Upper lobe of right lung (tissue), 1 donor: ENCODE measurements at places on chromosomes 6 and 20.

- H3K36me3 ChIP-seq, result peaks cover 16% of the 10 kb centered on the region
- no peak overlapping the region for H3K4me3 ChIP-seq
- no peak overlapping the region for H3K27ac ChIP-seq
- no peaks in the 10 kb centered on the region for H3K4me1 ChIP-seq
These were observed 63.7 kb downstream of the RNGTT start for GRCh38 chr6:88899569-88900316.

GRCh38 chr20:31633339-31633914 is 4.3 kb upstream of the COX4I2 start:
- H3K27ac ChIP-seq, result peak overlapping the region; percentile 55
- no peak for DNase-seq
- peaks cover 4% of the 10 kb centered on the region for H3K27me3 ChIP-seq
- no peak overlapping the region for H3K4me3 ChIP-seq
- H3K4me1 ChIP-seq, result no peaks in the 10 kb centered on the region
- H3K36me3 ChIP-seq, result no peaks in the 10 kb centered on the region

GRCh38 chr20:32040142-32040953 is 11.7 kb upstream of the HCK start:
- peaks cover 18% of the 10 kb centered on the region for H3K27me3 ChIP-seq
- H3K27ac ChIP-seq, result peak overlapping the region; percentile 24
- H3K4me1 ChIP-seq, result no peaks in the 10 kb centered on the region
- DNase-seq, result peak; percentile 84
- H3K36me3 ChIP-seq, result no peaks in the 10 kb centered on the region

DNA sequence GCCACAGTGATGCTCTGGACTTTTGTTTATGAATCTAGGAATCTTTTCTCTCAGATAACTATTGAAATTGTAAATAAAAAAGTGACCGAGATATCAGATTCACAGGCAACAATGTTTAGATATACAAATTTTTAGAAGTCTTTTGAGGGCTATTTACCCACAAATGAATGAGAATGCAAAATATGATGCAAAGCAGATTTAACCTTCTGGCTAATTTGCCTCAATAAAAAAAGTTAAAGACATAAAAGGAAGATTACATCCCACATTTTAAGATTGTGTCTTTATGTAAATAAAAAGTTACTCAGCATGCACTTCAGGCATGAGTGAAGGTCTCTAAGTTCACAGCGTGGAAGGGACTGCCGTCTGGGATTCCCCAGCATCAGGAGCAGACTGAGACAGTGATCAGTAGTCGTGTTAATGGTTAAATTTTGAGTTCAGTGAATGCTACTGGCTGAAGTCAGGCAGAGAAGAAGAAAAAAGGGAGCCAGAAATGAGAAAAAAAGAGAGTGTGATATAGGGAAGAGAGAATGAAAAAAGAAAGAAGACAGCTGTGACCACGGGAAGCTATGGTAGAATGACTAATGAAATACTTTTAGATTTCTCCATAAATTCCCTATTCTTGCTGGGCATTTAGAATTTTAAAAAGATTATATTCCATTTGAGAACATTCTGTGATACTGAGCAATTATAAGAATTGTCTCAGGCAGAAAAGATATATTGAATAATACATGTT is 93.6 kb downstream of the MYB start:
- DNase-seq, result no peak
- no peak overlapping the region for H3K27ac ChIP-seq
- H3K4me3 ChIP-seq, result no peak overlapping the region
- no peaks in the 10 kb centered on the region for H3K36me3 ChIP-seq
- no peaks in the 10 kb centered on the region for H3K27me3 ChIP-seq

DNA sequence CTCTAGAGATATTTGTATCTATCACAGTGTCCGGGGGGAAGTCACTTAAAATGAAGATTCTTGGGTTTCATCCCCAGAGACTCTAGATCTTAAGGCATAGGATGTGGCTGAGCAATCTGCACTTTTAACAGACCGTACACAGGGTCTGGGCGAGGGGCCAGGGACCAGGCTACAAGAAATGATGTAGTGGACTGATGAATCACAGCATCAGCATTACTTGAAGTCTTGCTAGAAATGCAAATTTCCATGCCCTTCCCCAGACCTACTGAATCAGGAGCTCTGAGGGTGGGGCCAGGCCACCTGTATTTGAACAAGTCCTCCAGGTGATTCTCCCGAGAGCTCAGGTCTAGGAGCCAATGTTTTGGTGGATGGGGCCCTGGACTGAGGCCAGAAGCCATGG is 168.4 kb downstream of the DOK5 start:
- no peak overlapping the region for H3K4me3 ChIP-seq
- no peak overlapping the region for H3K27ac ChIP-seq

DNA sequence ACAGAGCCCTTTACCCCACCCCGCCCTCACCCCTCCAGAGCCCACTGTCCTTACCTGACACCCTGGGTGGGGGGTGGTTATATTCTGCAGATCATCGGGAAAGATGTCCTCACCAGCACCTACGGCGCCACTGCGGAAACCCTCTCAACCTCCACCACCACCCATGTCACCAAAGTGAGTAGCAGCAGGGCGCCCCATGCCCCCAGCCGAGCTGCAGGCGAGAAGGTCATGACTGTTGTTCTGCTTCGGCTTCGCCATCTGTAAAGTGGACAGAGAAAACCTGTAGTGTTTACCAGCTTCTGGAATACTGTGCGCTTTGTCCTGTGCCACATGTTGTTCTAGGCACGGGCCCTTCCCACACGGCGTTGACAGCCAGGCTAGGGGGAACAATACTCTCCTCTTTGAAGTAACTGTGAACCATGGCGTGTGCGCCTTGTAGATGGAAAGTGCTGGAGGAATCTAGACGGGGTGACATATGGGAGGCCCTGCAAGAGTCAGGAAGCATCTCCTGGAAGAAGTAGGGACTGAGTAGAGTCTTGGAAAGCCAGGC is 16.5 kb upstream of the AAR2 start:
- H3K36me3 ChIP-seq, result peaks cover 32% of the 10 kb centered on the region
- no peak overlapping the region for H3K4me3 ChIP-seq
- H3K27me3 ChIP-seq, result no peaks in the 10 kb centered on the region

- H3K27me3 ChIP-seq, result peaks cover 72% of the 10 kb centered on the region
- peaks cover 25% of the 10 kb centered on the region for H3K4me1 ChIP-seq
- peak; percentile 73 for DNase-seq
- H3K36me3 ChIP-seq, result no peaks in the 10 kb centered on the region
These were observed 36.1 kb downstream of the NCR2 start for GRCh38 chr6:41371461-41371991.

GRCh38 chr20:63212792-63213191 is 3.1 kb downstream of the YTHDF1 start:
- no peaks in the 10 kb centered on the region for H3K27me3 ChIP-seq
- H3K4me3 ChIP-seq, result no peak overlapping the region
- H3K36me3 ChIP-seq, result peaks cover 63% of the 10 kb centered on the region

DNA sequence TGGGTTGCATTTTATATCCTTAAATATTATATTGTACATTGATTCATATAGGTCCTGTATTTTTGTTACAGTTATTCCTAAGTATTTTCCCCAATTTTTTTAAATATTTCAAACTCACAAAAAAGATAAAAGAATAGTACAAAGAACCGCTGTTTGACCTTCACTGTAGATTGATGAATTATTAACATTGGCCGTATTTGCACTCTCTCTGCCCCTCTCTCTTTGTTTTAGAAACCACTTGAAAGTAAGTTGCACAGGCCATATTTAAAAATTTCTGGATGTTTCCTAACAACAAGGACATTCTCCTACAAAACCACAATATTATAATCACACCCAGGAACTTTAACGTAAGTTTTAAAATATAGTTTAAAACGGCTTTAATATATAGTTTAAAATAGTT is 72.0 kb upstream of the DUSP22 start:
- DNase-seq, result no peak
- H3K36me3 ChIP-seq, result no peaks in the 10 kb centered on the region
- H3K4me3 ChIP-seq, result no peak overlapping the region
- H3K4me1 ChIP-seq, result peaks cover 12% of the 10 kb centered on the region
- H3K27me3 ChIP-seq, result no peaks in the 10 kb centered on the region

- no peak for DNase-seq
- no peak overlapping the region for H3K27ac ChIP-seq
- H3K4me3 ChIP-seq, result no peak overlapping the region
- H3K36me3 ChIP-seq, result peaks cover 30% of the 10 kb centered on the region
- no peaks in the 10 kb centered on the region for H3K27me3 ChIP-seq
- no peaks in the 10 kb centered on the region for H3K4me1 ChIP-seq
These were observed 23.9 kb downstream of the CLDN20 start for GRCh38 chr6:155287762-155288161.

DNA sequence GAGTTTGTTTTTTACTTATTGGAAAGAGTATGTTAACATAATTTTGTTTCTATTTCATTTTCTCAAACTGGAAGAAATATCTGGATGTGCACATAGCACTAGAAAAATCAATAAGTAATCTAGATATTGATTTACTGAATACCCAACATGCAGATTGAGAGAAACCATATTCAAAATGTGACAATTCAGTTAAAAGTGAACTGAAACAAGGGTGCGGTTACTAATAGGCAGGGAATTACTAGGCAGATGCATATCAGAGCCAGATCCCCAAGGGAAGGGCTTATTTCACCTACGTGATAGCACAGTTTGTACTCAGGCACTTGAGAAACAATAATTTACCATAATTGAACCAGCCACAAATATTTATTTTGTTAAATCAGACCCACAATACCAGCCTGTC is 493.1 kb upstream of the FLRT3 start:
- no peak for DNase-seq
- no peak overlapping the region for H3K4me3 ChIP-seq
- no peaks in the 10 kb centered on the region for H3K36me3 ChIP-seq
